Panc1 (cell line): ENCODE measurements at places on chromosomes 6 and 20. TPM values are rescaled to one million over a fixed set of nuclear protein-coding genes. Genes with fewer than 3 reads are reported as not detected.
A peak's percentile ranks its signal among the peaks of the same experiment; 100 is the strongest.

GRCh38 chr20:5078399-5078958 is 41.3 kb downstream of the PCNA start:
- DNase-seq = no peak

GRCh38 chr20:34578025-34578424 is 19.5 kb downstream of the MAP1LC3A start:
- no peak for DNase-seq

- no peak for DNase-seq
Observed at GRCh38 chr6:40439026-40439800, 148.0 kb downstream of the LRFN2 start.

DNA sequence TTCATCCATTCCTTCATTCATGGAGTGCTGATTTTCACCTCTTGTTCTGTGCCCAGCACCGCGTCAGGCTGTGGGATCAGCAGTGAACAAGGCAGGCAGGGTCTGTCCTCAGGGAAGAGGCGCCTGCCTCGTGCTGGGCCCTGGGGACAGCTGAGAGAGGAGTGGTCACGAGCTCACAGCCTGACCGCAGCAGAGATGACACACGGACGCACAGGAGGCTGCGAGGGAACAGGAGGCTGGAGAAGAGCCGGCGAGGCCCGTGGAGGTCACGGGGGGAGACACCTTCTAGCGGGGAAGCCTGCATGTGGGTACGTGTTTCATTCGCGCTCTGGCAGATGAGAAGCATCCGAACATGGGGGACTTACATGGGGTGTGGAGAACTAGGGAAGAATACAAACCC is 27.5 kb downstream of the PXDC1 start:
- DNase-seq = no peak

DNA sequence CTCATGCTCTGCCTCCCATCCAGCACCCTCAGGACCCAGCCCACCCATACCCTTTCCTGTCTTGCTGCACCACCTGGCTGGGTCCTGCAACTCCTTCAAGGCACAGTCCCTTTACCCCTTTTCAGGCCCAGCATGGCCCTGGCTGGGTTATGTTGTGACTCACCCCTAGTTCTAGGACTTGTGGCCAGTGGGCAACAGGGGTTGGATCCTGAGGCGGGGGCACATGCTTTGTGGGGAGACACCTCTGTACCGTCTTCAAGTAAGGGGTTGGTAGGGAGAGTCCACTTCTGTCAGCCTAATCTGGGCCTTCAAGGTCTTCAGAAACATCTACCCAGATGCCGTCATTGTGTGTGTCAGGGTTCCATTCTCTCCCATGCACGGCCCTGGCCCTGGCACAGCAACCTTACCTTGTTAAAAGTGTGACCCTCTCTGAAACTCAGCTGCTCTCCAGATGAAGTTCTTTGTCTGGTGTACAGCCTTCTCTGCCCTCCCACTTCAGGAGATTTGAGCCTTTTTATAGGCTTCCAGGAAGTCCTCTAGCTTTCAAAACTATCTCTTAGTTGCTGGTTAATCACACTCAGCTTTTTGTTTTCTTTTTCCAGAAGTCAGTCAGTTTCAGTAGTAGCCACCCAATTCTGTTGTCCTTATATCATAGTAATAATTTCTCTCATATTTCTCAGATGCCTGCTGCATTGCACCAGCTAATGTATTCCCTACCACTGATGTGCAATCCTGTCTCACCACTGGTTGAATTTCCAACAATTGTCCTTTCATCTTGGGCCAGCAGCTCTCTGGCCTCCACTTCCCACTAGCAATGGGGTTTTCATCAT is 107.3 kb downstream of the NRN1 start:
- no peak for DNase-seq

GRCh38 chr6:68025764-68026163 is 609.3 kb upstream of the ADGRB3 start:
- no peak for DNase-seq

DNA sequence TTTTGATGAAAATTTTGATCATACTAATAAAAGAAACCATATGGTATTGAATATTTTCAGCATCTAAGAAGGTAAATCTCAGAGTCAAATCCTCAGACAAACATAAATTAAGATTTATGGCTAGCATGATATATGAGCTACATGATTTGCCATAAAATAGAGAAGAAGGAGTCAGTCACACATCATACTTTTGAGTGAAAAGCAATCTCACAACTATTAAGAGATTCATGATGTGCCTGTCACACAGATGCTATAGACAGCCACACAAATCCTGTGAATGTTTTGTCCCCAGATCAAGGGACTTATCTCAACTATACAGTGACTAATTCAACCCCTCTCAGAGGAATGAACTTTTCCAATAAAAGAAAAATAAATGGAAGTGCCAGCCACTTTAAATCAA is 85.7 kb downstream of the BTBD9 start:
- no peak for DNase-seq

DNA sequence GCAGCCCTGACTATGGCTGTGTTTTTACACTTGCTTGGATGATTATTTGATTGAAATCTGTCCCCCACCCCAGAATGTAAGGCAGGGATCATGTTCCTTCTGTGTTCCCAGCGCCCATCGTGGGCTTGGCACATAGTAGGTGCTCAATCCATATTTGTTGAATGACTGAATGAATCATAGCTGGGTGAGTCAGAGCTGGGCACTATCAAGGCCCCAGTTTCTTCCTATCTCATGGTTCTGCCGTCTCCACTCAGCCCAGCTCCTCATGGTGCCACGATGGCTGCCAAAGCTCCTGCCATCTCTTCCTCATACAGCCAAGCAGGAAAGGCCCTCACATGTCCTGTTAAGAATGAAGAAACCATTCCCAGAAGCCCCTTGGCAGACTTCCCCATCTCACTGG is 29.0 kb downstream of the CEBPB start:
- no peak for DNase-seq

- DNase-seq = no peak
Observed at GRCh38 chr6:5403609-5404008, 142.3 kb downstream of the FARS2 start.

KCNK15 gene
- total RNA-seq = 7.4 TPM

GRCh38 chr6:103122766-103123601 is 1729.5 kb downstream of the GRIK2 start:
- peak; percentile 13 for DNase-seq

- no peak for DNase-seq
Observed at GRCh38 chr6:45710304-45710821, 305.3 kb downstream of the CLIC5 start.

RIMS1 gene
- total RNA-seq = 0.18 TPM

DNA sequence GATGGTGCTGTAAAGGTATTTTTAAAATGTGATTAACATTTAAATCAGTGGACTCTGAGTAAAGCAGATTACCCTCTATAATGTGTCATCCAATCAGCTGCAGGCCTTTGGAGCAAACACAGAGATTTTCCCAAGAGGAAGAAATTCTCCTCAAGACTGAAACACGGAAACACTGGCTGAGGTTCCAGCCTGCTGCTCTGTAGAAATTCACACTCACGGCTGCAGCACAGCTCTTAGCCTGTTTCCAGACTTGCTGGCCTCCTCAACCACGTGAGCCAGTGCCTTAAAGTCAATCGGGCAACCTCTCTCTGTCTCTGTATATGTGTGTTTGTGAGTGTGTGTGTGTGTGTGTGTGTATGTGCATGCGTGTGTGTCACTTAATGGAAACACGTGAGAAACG is 41.1 kb downstream of the PDE10A start:
- DNase-seq = no peak

DNA sequence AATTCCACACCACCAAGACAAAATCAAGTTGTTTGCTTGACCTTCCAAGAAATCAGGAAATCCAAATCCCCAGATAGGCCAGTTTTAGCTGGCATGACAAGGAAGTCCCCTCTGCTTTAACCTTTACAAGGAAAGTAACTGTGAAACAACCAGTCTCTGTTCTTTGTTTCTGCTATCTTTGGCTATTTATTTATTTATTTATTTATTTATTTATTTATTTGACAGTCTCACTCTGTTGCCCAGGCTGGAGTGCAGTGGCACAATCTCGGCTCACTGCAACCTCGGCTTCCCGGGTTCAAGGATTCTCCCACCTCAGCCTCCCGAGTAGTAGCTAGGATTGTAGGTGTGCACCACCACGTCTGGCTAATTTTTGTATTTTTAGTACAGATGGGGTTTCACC is 14.5 kb upstream of the GMNN start:
- DNase-seq = no peak

C2 gene
- total RNA-seq = 1.0 TPM

- DNase-seq = no peak
Observed at GRCh38 chr20:10132387-10132786, 86.2 kb upstream of the SNAP25 start.

GRCh38 chr6:19432966-19433498 is 404.1 kb upstream of the ID4 start:
- no peak for DNase-seq

EGFL8 gene
- total RNA-seq = 11.1 TPM

LY6G6D gene
- not detected for total RNA-seq

- DNase-seq = no peak
Observed at GRCh38 chr6:44327760-44328159, 14.6 kb upstream of the AARS2 start.

DNA sequence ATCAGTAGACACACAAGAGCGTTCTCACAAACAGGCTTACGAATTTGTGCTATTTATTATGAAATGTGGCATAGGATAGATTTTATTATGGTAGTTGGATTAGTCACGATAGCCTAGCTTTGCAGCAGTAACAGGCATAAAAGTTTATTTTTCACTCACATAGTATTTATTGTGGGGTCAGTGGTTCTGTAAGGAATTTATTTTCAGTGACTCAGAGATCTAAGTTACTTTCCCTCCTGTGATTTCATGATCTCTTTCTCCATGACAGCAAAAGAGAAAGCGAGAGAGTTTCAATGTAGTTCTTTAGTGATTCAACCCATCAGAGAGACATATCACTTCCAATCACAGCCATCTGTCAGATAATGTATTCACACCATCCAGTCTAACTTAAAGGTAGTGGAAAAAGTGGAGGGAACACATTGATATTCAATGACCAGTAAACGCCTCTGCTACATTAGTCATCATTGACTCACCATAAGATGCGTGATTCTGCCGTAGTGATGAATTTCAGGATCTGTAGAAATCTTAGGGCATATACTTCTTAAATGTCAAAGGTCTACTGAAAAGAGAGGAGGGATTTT is 605.5 kb downstream of the HDGFL1 start:
- DNase-seq = peak; percentile 75

TSPO2 gene
- total RNA-seq = not detected

SRSF12 gene
- total RNA-seq = 0.28 TPM

- no peak for DNase-seq
Observed at GRCh38 chr6:15506066-15506465, 156.8 kb downstream of the DTNBP1 start.

DNA sequence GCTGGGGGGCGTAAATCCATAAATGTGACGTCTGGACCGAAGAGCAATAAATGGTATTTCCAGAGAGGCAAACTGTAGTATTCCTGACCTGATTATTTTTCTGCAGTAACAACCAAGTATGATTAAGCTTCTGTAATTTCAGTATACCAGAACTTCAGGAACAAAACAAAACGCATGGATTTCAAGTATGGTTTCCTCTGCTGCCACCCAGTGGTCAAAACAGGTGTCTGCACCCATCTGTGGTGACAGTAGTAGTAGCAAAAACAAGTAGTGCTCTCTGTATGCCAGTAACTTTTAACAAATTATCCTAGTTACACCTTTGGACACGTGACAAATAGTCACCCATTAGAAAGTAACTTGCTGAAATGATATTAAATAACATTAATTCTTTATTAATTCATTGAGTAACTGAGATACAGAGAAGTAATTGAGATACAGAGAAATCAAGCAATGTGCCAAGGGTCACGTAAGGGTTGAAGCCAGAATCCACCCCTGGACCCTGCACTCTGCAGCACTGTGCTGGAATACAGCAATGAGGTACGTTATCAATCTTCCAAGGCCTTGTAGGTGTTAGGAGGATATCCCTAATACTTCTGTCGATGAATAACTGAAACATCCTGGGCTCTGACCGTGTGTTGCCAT is 7.9 kb downstream of the CALHM4 start:
- peak; percentile 78 for DNase-seq

DNA sequence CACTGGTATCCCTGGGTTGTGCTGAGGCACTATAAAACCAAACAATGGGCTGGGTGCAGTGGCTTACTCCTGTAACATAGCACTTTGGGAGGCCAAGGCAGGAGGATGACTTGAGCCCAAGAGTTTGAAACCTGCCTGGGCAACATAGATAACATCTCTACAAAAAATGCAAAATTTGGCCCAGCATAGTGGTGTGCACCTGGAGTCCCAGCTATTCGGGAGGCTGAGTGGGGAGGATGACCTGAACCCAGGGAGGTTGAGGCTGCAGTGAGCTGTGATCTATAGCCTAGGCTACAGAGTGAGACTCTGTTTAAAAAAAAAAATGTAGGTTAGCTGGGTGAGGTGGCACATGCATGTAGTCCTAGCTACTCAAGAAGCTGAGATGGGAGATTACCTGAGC is 7.7 kb upstream of the SLC4A11 start:
- no peak for DNase-seq

DNA sequence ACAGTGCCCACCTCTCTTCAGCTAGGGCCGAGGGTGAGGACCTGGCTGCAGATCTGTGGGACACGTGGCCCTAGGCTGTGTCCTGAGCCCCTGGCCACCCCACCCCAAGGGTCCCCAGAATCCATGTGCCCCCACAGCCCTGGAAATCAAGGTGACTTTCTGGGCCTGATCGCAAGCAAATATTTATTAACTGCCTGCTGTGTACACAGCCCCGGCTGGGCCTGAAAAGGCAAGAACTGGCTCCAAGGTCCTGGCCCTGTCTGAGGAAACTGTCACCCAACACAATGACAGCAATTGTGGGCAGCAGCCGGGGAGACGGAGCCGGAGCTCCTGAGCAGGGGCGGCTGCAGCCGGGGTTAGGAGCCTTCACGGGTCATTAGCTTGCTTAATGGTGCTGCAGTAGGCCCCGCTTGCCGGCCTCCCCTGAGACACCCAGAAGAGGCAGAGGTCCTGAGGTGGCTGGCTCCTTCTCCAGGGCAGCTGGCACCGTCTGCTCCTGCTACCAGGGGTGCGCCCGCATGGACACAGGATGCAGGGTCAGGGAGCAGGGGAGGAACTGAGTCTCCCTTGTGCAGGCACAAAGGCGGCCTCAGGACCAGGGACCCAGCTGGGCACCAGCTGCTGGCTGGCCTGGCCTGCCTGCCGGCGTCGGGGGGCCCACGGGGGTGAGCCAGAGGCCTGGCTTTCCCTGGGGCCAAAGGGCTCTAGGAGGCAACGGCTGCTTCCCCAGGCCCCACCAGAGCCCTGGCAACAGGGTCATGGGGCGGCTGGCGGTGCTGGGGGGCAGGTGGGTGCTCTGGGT is 24.1 kb downstream of the NPEPL1 start:
- DNase-seq = no peak

RSPH4A gene
- 0.44 TPM for total RNA-seq
